ENCODE measurements at places on chromosomes 4 and X. TPM values are rescaled to one million over a fixed set of nuclear protein-coding genes. Genes with fewer than 3 reads are reported as not detected.

Gene TMPRSS11F
- total RNA-seq = not detected

Gene SLC6A8
- total RNA-seq = 19.4 TPM

Gene BEX4
- 79.8 TPM for total RNA-seq

Gene USP17L18
- not detected for total RNA-seq

Gene UBQLN2
- total RNA-seq = 34.7 TPM

Gene AWAT2
- not detected for total RNA-seq

Gene SYAP1
- total RNA-seq = 16.0 TPM

Gene APLN
- 3.1 TPM for total RNA-seq

Gene TCEAL6
- total RNA-seq = 5.9 TPM

Gene SGMS2
- total RNA-seq = 0.63 TPM

Gene IL9R
- total RNA-seq = not detected

Gene GPC3
- total RNA-seq = 1.3 TPM

Gene CFAP47
- 5.6 TPM for total RNA-seq

Gene RS1
- total RNA-seq = not detected

Gene C4orf51
- not detected for total RNA-seq

Gene MAGEA4
- total RNA-seq = not detected

Gene MAGEB1
- not detected for total RNA-seq

Gene JADE3
- 11.0 TPM for total RNA-seq

Gene FAM184B
- total RNA-seq = 3.1 TPM

Gene PAGE1
- not detected for total RNA-seq

Gene CCDC110
- 0.94 TPM for total RNA-seq

Gene GSPT2
- 16.3 TPM for total RNA-seq

Gene GCNA
- 5.3 TPM for total RNA-seq

Gene RIPPLY1
- total RNA-seq = not detected

Gene FDCSP
- total RNA-seq = not detected

Gene FATE1
- total RNA-seq = not detected
